ENCODE measurements at places on chromosomes 4 and X.
A peak's percentile ranks its signal among the peaks of the same experiment; 100 is the strongest.

- DNase-seq = no peak
- no peak overlapping the region for H3K4me3 ChIP-seq
- H3K4me1 ChIP-seq = no peaks in the 10 kb centered on the region
- H3K27ac ChIP-seq = no peak overlapping the region
Observed at GRCh38 chr4:41241919-41242318, 14.8 kb upstream of the UCHL1 start.

GRCh38 chr4:114021451-114021850 is 42.0 kb upstream of the ARSJ start:
- no peaks in the 10 kb centered on the region for H3K4me1 ChIP-seq
- no peak for DNase-seq
- H3K27ac ChIP-seq = no peak overlapping the region
- no peaks in the 10 kb centered on the region for H3K27me3 ChIP-seq
- no peak overlapping the region for H3K4me3 ChIP-seq
- H3K36me3 ChIP-seq = no peaks in the 10 kb centered on the region

DNA sequence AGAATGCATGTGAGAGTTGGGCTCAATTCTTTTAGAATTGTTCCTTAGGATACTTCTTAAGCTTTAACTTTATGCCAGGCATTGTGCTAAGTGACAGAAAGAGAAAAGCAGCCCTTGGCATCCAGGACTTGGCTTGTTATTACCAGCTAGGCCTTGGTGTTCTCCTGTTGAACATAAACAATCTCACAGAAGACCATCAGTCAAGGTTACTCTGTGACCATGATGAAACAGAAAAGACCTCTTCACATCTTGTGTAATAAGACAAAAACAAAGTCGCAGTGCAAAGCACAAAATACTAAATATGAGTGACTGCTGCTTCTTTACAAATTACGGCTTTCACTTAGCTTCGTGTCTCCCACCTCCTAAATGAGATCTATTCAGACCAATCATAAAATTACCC is 71.6 kb downstream of the CHIC2 start:
- no peak for DNase-seq
- H3K36me3 ChIP-seq = no peaks in the 10 kb centered on the region
- H3K4me3 ChIP-seq = no peak overlapping the region
- H3K27ac ChIP-seq = peak overlapping the region; percentile 3
- peaks cover 19% of the 10 kb centered on the region for H3K4me1 ChIP-seq

GRCh38 chrX:7054219-7055216 is 93.0 kb upstream of the STS start:
- no peak overlapping the region for H3K4me3 ChIP-seq
- H3K27ac ChIP-seq = no peak overlapping the region
- peaks cover 6% of the 10 kb centered on the region for H3K36me3 ChIP-seq

- H3K4me3 ChIP-seq = peak overlapping the region; percentile 35
- H3K27ac ChIP-seq = peak overlapping the region; percentile 79
- DNase-seq = peak; percentile 27
- no peaks in the 10 kb centered on the region for H3K36me3 ChIP-seq
- peaks cover 55% of the 10 kb centered on the region for H3K4me1 ChIP-seq
Observed at GRCh38 chr4:145098675-145099037, 545 bp downstream of the ABCE1 start.

DNA sequence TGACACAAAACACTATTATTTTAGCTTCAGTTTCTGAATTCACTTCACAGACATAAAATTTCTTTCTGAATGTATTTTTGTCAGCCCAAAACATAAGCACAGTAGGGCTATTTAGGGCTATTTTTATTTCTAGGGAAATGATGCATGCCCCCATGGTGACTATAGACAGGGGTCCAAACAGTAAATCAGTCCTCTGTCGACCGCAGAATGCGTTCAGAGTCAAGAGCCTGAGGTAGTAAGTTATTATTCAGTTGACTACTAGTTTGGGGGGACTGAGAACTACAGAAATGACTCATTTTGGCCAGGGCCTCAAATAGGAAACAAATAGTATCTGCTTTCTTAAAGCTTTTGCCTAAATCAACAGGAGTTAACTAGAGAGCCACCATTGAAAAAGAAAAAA is 414.4 kb downstream of the AFF2 start:
- no peak for DNase-seq
- no peaks in the 10 kb centered on the region for H3K4me1 ChIP-seq
- no peaks in the 10 kb centered on the region for H3K27me3 ChIP-seq
- no peak overlapping the region for H3K4me3 ChIP-seq
- H3K36me3 ChIP-seq = no peaks in the 10 kb centered on the region
- no peak overlapping the region for H3K27ac ChIP-seq

- no peaks in the 10 kb centered on the region for H3K36me3 ChIP-seq
- no peaks in the 10 kb centered on the region for H3K4me1 ChIP-seq
- H3K4me3 ChIP-seq = no peak overlapping the region
- no peak for DNase-seq
- H3K27me3 ChIP-seq = peaks cover 2% of the 10 kb centered on the region
Observed at GRCh38 chr4:165867961-165868360, 5.1 kb upstream of the TLL1 start.

GRCh38 chr4:118281611-118282442 is 71.0 kb downstream of the PRSS12 start:
- H3K27ac ChIP-seq = no peak overlapping the region
- DNase-seq = no peak
- H3K36me3 ChIP-seq = no peaks in the 10 kb centered on the region
- H3K4me1 ChIP-seq = peaks cover 22% of the 10 kb centered on the region
- no peaks in the 10 kb centered on the region for H3K27me3 ChIP-seq

GRCh38 chrX:150980711-150981110 is 2.4 kb upstream of the HMGB3 start:
- H3K27ac ChIP-seq = no peak overlapping the region
- no peak overlapping the region for H3K4me3 ChIP-seq
- H3K27me3 ChIP-seq = no peaks in the 10 kb centered on the region
- no peaks in the 10 kb centered on the region for H3K36me3 ChIP-seq

DNA sequence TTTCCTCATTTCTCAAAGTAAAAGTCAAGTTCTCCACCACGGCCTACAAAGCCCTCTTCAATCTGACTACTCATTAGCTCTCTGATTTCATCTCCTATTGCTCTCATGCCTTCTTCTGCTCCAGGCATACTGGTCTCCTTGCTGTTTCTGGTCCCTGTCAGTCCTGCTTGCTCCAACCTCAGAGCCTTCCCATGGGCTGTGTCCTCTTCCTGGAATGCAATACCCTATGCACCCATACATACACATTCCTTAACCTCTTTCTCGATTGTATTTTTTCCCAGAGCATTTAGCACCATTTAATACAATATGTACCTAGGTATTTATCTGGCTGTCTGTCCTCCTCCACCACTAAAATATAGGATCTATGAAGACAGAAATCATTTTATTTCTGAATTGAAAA is 385.2 kb downstream of the GASK1B start:
- no peak for DNase-seq
- no peak overlapping the region for H3K4me3 ChIP-seq
- no peaks in the 10 kb centered on the region for H3K36me3 ChIP-seq
- H3K27me3 ChIP-seq = no peaks in the 10 kb centered on the region
- H3K27ac ChIP-seq = no peak overlapping the region
- no peaks in the 10 kb centered on the region for H3K4me1 ChIP-seq
